IMR-90 (cell line): ENCODE measurements at places on chromosomes 1 and 21. TPM values are rescaled to one million over a fixed set of nuclear protein-coding genes. Genes with fewer than 3 reads are reported as not detected.

DNA sequence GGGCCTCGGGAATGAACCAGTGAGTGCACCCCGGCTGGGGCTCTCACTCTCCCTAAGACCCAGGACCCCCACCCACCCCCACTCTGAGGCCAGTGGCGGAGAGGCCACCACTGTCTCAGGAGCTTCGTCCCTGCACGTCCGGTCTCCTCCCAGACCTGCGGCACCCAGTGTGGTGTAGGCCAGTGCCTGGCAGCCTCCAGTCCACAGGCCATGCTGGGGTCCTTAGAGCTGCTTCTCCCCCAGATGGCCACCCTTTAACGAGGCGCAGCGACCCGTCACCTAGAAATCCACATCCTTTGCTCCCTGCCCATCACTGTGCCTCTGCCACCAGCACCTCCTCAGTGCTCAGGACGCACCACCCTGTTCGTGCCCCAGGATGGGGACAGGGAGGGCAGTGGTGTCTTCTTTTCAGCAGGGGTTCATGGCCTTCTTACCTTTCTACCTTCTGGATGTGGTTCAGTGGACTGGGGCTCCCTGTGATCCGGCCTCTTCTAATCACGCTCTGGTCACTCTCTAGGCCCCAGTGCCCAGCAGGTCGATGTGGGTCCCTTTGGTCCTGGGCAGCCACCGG lies 131.9 kb upstream of the ARHGEF16 start:
- DNase-seq: no peak

Gene DCST1
- not detected in 2 replicates for total RNA-seq

Gene FMN2
- total RNA-seq: 35.8 and 50.0 TPM in 2 replicates

Gene ADGRB2
- total RNA-seq: 2.2 and 2.5 TPM in 2 replicates

Gene MSH4
- total RNA-seq: under 0.01 TPM in 2 replicates

GRCh38 chr1:112849425-112850033 lies 106.5 kb downstream of the SLC16A1 start:
- DNase-seq: peak; percentile 33
